Psoas muscle (tissue), 8 donors: ENCODE measurements at places on chromosomes 1 and 21. TPM values are rescaled to one million over a fixed set of nuclear protein-coding genes. Genes with fewer than 3 reads are reported as not detected.

- peak overlapping the region; percentile 87 for H3K4me3 ChIP-seq
- no peak for DNase-seq
- peaks cover 41% of the 10 kb centered on the region for H3K4me1 ChIP-seq
- no peaks in the 10 kb centered on the region for H3K36me3 ChIP-seq
These were observed 749 bp downstream of the SDCCAG8 start for GRCh38 chr1:243256590-243256989.

DNA sequence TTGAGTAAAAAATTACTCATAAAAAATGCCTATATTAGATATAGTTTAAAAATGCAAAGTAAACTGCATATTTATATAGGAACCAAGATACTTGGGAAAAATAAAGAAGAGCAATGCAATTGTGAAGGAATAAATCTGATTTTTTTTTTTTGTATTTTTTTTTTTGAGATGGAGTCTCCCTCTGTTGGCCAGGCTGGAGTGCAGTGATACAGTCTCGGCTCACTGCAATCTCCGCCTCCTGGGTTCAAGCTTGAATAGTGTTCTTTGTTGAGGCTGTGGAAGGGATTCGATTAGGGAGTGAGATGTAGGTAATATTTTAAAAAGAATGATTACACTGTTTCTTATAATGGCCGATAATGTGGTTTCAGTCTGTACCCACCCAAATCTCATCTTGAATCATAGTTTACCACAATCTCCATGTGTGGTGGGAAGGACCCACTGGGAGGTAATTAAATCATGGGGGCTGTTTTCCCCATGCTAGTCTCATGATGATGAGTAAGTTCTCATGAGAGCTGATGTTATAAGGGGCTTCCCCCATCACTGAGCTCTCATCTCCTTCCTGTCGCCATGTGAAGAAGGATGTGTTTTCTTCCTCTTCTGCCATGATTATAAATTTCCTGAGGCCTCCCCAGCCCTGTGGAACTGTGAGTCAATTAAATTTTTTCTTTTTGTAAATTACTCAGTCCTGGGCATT is 1765.9 kb downstream of the PLA2G4A start:
- H3K27me3 ChIP-seq, result no peaks in the 10 kb centered on the region
- H3K27ac ChIP-seq, result no peak overlapping the region
- no peak for DNase-seq
- H3K36me3 ChIP-seq, result no peaks in the 10 kb centered on the region
- H3K4me1 ChIP-seq, result no peaks in the 10 kb centered on the region
- no peak overlapping the region for H3K4me3 ChIP-seq

GRCh38 chr1:184272175-184272866 is 114.5 kb upstream of the C1orf21 start:
- no peaks in the 10 kb centered on the region for H3K36me3 ChIP-seq
- H3K4me1 ChIP-seq, result no peaks in the 10 kb centered on the region

Gene MATN1
- not detected for total RNA-seq

GRCh38 chr1:177171536-177172123 is 872 bp downstream of the BRINP2 start:
- peaks cover 6% of the 10 kb centered on the region for H3K4me1 ChIP-seq
- no peaks in the 10 kb centered on the region for H3K36me3 ChIP-seq
- DNase-seq, result no peak
- H3K27me3 ChIP-seq, result peaks cover 5% of the 10 kb centered on the region
- peak overlapping the region; percentile 58 for H3K4me3 ChIP-seq
- H3K27ac ChIP-seq, result no peak overlapping the region

GRCh38 chr1:117689997-117690625 is 84.3 kb downstream of the TENT5C start:
- H3K4me1 ChIP-seq, result peaks cover 23% of the 10 kb centered on the region
- no peaks in the 10 kb centered on the region for H3K36me3 ChIP-seq
- H3K27ac ChIP-seq, result no peak overlapping the region
- DNase-seq, result no peak
- H3K27me3 ChIP-seq, result no peaks in the 10 kb centered on the region

- H3K36me3 ChIP-seq, result no peaks in the 10 kb centered on the region
- H3K27me3 ChIP-seq, result peaks cover 5% of the 10 kb centered on the region
- DNase-seq, result no peak
- H3K4me1 ChIP-seq, result no peaks in the 10 kb centered on the region
These were observed 21.6 kb upstream of the TSPEAR start for GRCh38 chr21:44732956-44733355.

DNA sequence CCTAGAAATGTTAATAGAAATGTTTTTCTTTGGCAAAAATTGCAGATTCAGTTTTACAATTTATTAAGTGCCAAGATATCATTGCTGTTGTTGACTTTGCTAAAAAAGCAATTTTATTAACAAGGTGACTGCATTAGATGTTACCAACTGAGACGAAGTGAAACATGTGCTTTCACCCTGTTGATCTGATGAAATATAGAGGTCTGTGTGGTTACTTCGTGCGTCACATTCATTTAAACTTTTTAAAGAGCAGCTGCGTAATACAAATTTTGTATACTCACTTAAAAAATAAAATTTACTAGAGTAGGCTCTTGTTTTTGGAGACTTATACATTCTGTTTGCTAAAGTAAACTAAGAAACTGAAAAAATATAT is 465.7 kb downstream of the USP25 start:
- H3K4me1 ChIP-seq, result peaks cover 8% of the 10 kb centered on the region
- H3K27ac ChIP-seq, result peak overlapping the region; percentile 85
- no peaks in the 10 kb centered on the region for H3K36me3 ChIP-seq
- no peak for DNase-seq
- H3K27me3 ChIP-seq, result no peaks in the 10 kb centered on the region
- peak overlapping the region; percentile 66 for H3K4me3 ChIP-seq

Gene USP21
- 26.5 TPM for total RNA-seq

Gene SPRR2A
- 0.34 TPM for total RNA-seq

Gene PTPRF
- 1.9 TPM for total RNA-seq

DNA sequence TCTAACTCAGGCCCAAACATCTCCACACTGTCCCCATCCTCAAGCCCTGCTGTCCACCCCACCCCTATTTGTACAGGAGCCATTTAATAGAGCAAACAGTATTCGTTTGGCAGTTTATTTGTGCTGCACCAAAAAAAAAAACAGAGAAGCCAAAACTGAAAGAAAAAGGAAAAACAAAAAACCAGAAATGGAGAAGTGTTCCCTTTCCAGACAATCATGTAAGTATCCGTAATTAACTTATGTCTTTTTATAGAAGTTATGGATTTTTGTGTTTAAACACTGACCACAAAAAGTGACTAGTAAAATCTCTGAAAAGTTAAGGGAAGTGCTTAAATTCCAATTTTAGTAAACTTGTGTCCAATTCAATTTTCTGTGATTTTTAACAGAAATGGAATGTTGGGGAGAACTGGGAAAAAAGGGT is 40.4 kb upstream of the ZBTB18 start:
- H3K4me3 ChIP-seq, result no peak overlapping the region
- no peaks in the 10 kb centered on the region for H3K4me1 ChIP-seq
- no peaks in the 10 kb centered on the region for H3K36me3 ChIP-seq

- H3K4me3 ChIP-seq, result no peak overlapping the region
- H3K4me1 ChIP-seq, result no peaks in the 10 kb centered on the region
- H3K27ac ChIP-seq, result no peak overlapping the region
These were observed 379.2 kb upstream of the SPAG17 start for GRCh38 chr1:118563981-118564951.

DNA sequence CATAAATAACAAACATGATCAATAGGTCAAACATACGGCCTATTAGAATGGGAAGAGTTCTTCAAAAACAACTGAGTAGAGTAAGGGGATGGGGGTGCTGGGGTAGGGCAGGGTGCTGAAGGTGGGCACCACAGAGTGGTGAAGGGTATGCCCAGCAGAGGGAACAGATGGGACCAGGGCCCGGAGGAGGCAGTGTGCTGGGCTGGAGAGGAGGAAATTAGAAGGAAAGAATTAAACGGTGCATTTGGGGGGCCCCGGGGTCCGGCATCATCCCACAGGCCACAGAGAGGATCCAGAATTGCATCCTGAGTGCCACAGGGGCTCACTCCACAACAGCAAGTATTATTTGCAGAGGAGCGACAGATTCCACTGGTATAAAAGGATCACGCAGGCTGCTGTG is 94.5 kb downstream of the GLIS1 start:
- H3K36me3 ChIP-seq, result no peaks in the 10 kb centered on the region
- no peak for DNase-seq
- no peak overlapping the region for H3K4me3 ChIP-seq
- H3K27ac ChIP-seq, result no peak overlapping the region
- H3K4me1 ChIP-seq, result no peaks in the 10 kb centered on the region
- H3K27me3 ChIP-seq, result no peaks in the 10 kb centered on the region

- DNase-seq, result peak; percentile 54
- no peaks in the 10 kb centered on the region for H3K36me3 ChIP-seq
- no peak overlapping the region for H3K27ac ChIP-seq
These were observed 12.5 kb upstream of the SARS1 start for GRCh38 chr1:109201123-109201703.

- DNase-seq, result peak; percentile 38
- peak overlapping the region; percentile 67 for H3K4me3 ChIP-seq
- peaks cover 12% of the 10 kb centered on the region for H3K27me3 ChIP-seq
These were observed 1.1 kb downstream of the COL18A1 start for GRCh38 chr21:45405819-45406762.

GRCh38 chr1:53548031-53548491 is 88.9 kb downstream of the DMRTB1 start:
- no peaks in the 10 kb centered on the region for H3K36me3 ChIP-seq
- peaks cover 8% of the 10 kb centered on the region for H3K4me1 ChIP-seq
- H3K4me3 ChIP-seq, result no peak overlapping the region
- no peaks in the 10 kb centered on the region for H3K27me3 ChIP-seq

Gene CCDC27
- total RNA-seq, result not detected

DNA sequence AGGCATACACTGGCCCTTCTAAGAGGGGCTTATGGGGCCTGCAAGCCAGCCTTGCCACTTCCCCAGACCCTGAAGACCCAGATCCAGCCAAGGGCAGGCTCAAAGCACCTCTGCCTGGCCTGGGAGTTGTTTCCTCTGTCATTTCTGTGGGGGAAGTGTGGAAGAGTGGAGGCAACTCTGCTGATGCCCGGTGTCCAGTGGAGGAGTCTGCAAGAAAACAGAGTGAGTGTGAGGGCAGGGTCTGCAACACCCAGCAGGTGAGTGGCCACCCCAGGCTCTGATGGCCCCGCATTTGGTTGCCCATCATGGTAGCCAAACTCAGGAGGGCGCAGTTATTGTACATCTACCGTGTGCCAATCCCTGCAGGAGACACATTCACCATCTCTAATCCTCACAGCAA is 8.4 kb downstream of the CLEC20A start:
- H3K27me3 ChIP-seq, result no peaks in the 10 kb centered on the region
- H3K27ac ChIP-seq, result no peak overlapping the region
- no peaks in the 10 kb centered on the region for H3K36me3 ChIP-seq
- peaks cover 4% of the 10 kb centered on the region for H3K4me1 ChIP-seq
- DNase-seq, result no peak
